Left lung (tissue), 14 donors: ENCODE measurements at places on chromosomes 1 and 21. TPM values are rescaled to one million over a fixed set of nuclear protein-coding genes. Genes with fewer than 3 reads are reported as not detected.

The ALG14 gene
- polyA plus RNA-seq = 10.9 TPM

The OR2T35 gene
- polyA plus RNA-seq = not detected

The SLFNL1 gene
- 1.6 TPM for polyA plus RNA-seq

The TFF2 gene
- not detected for polyA plus RNA-seq

The SYTL1 gene
- polyA plus RNA-seq = 7.6 TPM

The PLA2G2D gene
- 0.09 TPM for polyA plus RNA-seq

The FAM72D gene
- polyA plus RNA-seq = 2.4 TPM

The SH2D5 gene
- 0.08 TPM for polyA plus RNA-seq

The TBX19 gene
- 5.7 TPM for polyA plus RNA-seq

The LCE2A gene
- polyA plus RNA-seq = not detected

The LIX1L gene
- 44.5 TPM for polyA plus RNA-seq

The LMX1A gene
- polyA plus RNA-seq = not detected

The KHDRBS1 gene
- 231 TPM for polyA plus RNA-seq
